Gastrocnemius medialis (tissue), 4 donors: ENCODE measurements at places on chromosomes 7 and 10. TPM values are rescaled to one million over a fixed set of nuclear protein-coding genes. Genes with fewer than 3 reads are reported as not detected.

LBX1 gene
- 13.4 TPM for total RNA-seq

ADCYAP1R1 gene
- 0.11 TPM for total RNA-seq

PON1 gene
- total RNA-seq: 0.31 TPM

MNX1 gene
- total RNA-seq: 0.20 TPM

PRKAR2B gene
- 1.4 TPM for total RNA-seq

METTL27 gene
- 0.36 TPM for total RNA-seq

FOXI2 gene
- total RNA-seq: not detected

PAOX gene
- 7.7 TPM for total RNA-seq

FEZF1 gene
- total RNA-seq: not detected

TMEM273 gene
- total RNA-seq: 11.2 TPM

ITIH2 gene
- total RNA-seq: 1.4 TPM

ASAH2B gene
- 0.98 TPM for total RNA-seq

COBL gene
- 84.5 TPM for total RNA-seq

PTF1A gene
- not detected for total RNA-seq

TAS2R60 gene
- total RNA-seq: not detected

MKI67 gene
- 0.25 TPM for total RNA-seq

- H3K36me3 ChIP-seq: no peaks in the 10 kb centered on the region
- no peak overlapping the region for H3K27ac ChIP-seq
- DNase-seq: no peak
- no peak overlapping the region for H3K4me3 ChIP-seq
- no peaks in the 10 kb centered on the region for H3K27me3 ChIP-seq
- H3K4me1 ChIP-seq: no peaks in the 10 kb centered on the region
Observed at GRCh38 chr7:65444899-65445823, 71.5 kb downstream of the ZNF92 start.

GRCh38 chr7:129170441-129171021 lies 17.9 kb upstream of the SMO start:
- no peak overlapping the region for H3K27ac ChIP-seq
- H3K27me3 ChIP-seq: no peaks in the 10 kb centered on the region
- no peaks in the 10 kb centered on the region for H3K4me1 ChIP-seq
- no peak for DNase-seq

DNA sequence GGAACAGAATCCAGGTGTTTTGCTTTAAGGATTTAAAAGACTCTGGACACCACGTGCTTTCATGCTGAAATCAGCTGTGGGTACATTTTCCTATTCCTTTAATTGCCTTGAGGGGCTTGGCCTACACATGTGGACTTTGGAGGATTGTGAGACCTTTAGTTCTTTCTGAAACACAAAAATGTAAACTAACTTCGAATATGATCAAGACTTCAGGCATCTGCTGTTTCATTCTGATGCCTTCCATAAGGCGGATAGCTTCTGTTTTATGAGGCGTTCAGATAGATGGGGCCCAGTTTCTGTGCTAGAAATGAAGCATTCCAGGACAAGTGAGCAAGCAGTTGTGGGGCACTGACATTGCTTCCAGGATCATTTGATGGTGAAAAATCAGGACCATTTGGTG lies 1.5 kb upstream of the NOBOX start:
- H3K27ac ChIP-seq: no peak overlapping the region
- H3K4me1 ChIP-seq: no peaks in the 10 kb centered on the region
- no peaks in the 10 kb centered on the region for H3K36me3 ChIP-seq
- H3K4me3 ChIP-seq: no peak overlapping the region

GRCh38 chr7:158244873-158245723 lies 342.5 kb downstream of the PTPRN2 start:
- DNase-seq: no peak
- H3K27ac ChIP-seq: no peak overlapping the region
- no peak overlapping the region for H3K4me3 ChIP-seq

GRCh38 chr10:118763202-118763988 lies 8.6 kb upstream of the CACUL1 start:
- DNase-seq: no peak
- no peaks in the 10 kb centered on the region for H3K27me3 ChIP-seq
- H3K4me3 ChIP-seq: no peak overlapping the region
- no peaks in the 10 kb centered on the region for H3K36me3 ChIP-seq

- no peak overlapping the region for H3K4me3 ChIP-seq
- DNase-seq: no peak
- H3K4me1 ChIP-seq: no peaks in the 10 kb centered on the region
- H3K36me3 ChIP-seq: no peaks in the 10 kb centered on the region
- H3K27ac ChIP-seq: no peak overlapping the region
- H3K27me3 ChIP-seq: no peaks in the 10 kb centered on the region
Observed at GRCh38 chr10:116720668-116721546, 21.5 kb downstream of the HSPA12A start.

GRCh38 chr10:47137311-47137851 lies 162.6 kb upstream of the GDF10 start:
- H3K4me3 ChIP-seq: no peak overlapping the region
- no peaks in the 10 kb centered on the region for H3K4me1 ChIP-seq
- H3K27ac ChIP-seq: no peak overlapping the region
- H3K36me3 ChIP-seq: no peaks in the 10 kb centered on the region
- DNase-seq: no peak
- H3K27me3 ChIP-seq: no peaks in the 10 kb centered on the region

DNA sequence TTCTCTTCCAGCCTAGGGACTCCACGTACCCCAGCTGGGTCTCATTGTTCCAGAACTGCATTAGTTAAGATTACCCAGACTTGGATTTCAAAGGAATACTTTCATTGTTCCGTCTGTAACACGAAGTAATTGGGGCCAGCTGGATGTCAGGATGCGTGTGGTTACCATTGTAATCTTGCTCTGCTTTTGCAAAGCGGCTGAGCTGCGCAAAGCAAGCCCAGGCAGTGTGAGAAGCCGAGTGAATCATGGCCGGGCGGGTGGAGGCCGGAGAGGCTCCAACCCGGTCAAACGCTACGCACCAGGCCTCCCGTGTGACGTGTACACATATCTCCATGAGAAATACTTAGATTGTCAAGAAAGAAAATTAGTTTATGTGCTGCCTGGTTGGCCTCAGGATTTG lies 21.0 kb downstream of the LRRC17 start:
- H3K27me3 ChIP-seq: no peaks in the 10 kb centered on the region
- no peak overlapping the region for H3K4me3 ChIP-seq
- H3K4me1 ChIP-seq: peaks cover 7% of the 10 kb centered on the region
- DNase-seq: peak; percentile 17
- no peak overlapping the region for H3K27ac ChIP-seq
- no peaks in the 10 kb centered on the region for H3K36me3 ChIP-seq

GRCh38 chr10:10361301-10361885 lies 656.3 kb upstream of the CELF2 start:
- no peaks in the 10 kb centered on the region for H3K4me1 ChIP-seq
- H3K27ac ChIP-seq: no peak overlapping the region
- no peak overlapping the region for H3K4me3 ChIP-seq
- DNase-seq: no peak
- H3K36me3 ChIP-seq: no peaks in the 10 kb centered on the region

DNA sequence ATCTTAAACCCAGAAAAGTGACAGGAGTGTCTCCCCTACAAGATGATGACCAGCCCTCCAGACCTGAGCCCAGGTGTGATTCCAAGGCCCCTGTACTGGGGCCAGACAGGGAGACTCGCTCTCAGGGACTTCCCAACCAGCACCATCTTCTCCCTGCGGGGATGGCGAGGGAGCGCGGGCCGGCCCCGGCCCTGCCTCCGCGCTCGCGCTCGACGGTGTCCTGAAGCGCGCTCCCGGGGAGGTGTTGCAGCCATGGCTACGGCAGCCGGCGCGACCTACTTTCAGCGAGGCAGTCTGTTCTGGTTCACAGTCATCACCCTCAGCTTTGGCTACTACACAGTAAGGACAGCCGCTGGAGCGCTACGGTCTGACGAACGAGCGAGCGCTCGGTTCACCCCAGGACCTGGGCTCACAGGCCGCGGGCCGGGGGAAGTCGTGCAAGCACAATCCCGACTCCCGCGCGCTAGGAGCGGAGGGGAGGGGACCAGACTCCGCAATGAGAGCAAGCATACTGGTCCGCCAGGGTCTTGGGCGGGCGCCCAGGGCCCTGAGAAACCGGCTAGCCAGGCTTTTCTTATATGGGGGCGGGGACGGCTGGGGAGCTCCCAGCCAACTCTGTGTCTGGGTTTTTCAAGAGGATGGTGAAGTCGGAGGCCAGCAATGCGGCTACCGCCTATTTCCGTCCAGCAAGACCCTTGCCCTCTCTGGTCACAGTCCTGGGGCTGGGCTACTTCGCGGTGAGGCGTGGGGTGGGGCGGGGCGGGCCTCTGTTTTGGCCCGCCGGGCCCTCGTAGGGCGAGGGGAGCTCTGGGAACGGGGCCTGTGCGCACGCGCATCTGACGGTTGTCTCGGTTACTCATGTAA lies at the start of gene TMEM254:
TMEM254 (plus strand) TSS at position 218 of the 864 bp plus-strand sequence; CDS start at position 253, 35 bp downstream.
- H3K27me3 ChIP-seq: no peaks in the 10 kb centered on the region
- H3K36me3 ChIP-seq: no peaks in the 10 kb centered on the region
- H3K27ac ChIP-seq: peak within 1 kb of the TSS; percentile 93
- peak within 1 kb of the TSS; percentile 59 for H3K4me3 ChIP-seq

- peak overlapping the region; percentile 66 for H3K4me3 ChIP-seq
- no peaks in the 10 kb centered on the region for H3K27me3 ChIP-seq
- H3K36me3 ChIP-seq: no peaks in the 10 kb centered on the region
Observed at GRCh38 chr10:89303161-89303560, 1.3 kb downstream of the IFIT2 start.

- H3K36me3 ChIP-seq: peaks cover 54% of the 10 kb centered on the region
- no peaks in the 10 kb centered on the region for H3K27me3 ChIP-seq
Observed at GRCh38 chr7:120955577-120956149, 5.1 kb downstream of the ING3 start.

DNA sequence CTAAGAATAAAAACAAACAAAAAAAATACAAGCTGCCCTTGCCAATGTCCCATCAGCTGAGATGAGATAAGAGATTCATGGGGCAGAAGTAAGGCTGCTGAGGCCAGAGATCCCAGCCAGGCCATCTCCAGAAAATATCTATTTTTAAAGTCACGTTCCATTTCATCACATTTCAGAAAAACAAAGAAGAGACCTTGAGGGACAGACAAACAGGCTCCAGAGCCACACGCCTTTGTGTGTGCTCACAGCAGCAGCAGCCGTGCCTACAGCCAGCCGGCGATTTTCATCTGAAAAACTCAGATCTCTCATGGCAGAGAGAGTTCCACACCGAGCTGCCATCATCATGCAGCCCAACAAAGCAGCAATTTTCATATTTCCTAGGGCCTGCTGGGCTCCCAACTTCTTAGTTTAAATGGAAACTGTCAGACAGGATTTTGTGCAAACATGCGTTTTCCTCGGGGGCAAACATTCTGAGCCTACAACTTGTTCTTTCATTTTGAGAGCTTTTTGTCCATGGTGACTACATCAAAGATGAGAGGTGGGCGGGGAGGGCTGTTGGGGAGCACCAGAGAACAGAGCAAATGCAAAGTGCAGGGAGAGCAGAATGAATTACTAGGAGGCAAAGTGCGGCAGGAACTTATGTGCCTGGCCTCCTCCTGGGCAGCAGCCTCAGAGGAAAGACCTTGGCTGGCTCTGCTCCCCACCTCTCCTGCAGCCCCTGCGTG lies 38.8 kb downstream of the DLG5 start:
- H3K27me3 ChIP-seq: no peaks in the 10 kb centered on the region
- peak overlapping the region; percentile 1 for H3K4me3 ChIP-seq
- H3K36me3 ChIP-seq: no peaks in the 10 kb centered on the region
- peak overlapping the region; percentile 80 for H3K27ac ChIP-seq

DNA sequence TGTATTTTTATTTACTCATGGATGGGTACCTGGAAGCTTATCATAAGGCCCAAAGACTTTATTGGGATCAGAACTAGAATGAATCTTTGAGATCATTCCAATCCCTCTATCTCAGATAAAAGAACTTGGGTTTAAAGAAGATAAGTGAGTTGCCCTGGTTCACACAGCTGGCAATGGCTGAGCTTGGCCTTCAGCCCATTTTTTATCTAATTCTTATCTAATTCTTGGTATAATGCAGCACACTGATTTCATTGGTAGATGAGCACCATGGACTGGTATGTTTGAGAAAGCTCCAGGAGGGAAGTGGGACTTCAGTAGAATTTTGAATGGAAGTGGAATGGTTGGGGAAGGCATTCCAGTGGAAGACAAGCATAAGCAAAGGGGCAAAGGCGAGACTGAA lies 558.9 kb downstream of the REEP3 start:
- H3K4me1 ChIP-seq: no peaks in the 10 kb centered on the region
- H3K4me3 ChIP-seq: no peak overlapping the region
- no peak for DNase-seq
- H3K36me3 ChIP-seq: no peaks in the 10 kb centered on the region
- no peaks in the 10 kb centered on the region for H3K27me3 ChIP-seq

DNA sequence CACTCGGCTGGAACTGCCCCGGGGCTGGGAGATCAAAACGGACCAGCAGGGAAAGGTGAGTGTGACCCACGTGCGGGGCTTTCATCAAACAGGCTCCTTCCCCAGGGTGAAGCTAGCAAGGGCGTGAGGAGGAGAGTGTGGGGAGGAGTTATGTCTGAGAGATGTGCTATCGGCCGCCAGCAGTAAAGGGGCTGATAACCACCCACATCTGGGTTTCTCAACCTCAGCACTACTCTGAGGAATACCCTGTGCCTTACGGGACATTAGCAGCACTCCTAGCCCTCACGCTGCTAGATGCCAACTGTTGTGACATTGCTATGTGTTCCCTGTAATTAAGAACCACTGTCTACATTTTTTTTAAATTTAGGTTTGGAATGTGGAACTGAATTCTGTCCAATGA lies 113.9 kb upstream of the STK17A start:
- no peaks in the 10 kb centered on the region for H3K4me1 ChIP-seq
- H3K27ac ChIP-seq: no peak overlapping the region
- H3K4me3 ChIP-seq: no peak overlapping the region

- no peak for DNase-seq
- H3K27ac ChIP-seq: no peak overlapping the region
- H3K4me1 ChIP-seq: no peaks in the 10 kb centered on the region
- no peak overlapping the region for H3K4me3 ChIP-seq
- no peaks in the 10 kb centered on the region for H3K27me3 ChIP-seq
Observed at GRCh38 chr10:26540601-26541000, 102.5 kb downstream of the APBB1IP start.

DNA sequence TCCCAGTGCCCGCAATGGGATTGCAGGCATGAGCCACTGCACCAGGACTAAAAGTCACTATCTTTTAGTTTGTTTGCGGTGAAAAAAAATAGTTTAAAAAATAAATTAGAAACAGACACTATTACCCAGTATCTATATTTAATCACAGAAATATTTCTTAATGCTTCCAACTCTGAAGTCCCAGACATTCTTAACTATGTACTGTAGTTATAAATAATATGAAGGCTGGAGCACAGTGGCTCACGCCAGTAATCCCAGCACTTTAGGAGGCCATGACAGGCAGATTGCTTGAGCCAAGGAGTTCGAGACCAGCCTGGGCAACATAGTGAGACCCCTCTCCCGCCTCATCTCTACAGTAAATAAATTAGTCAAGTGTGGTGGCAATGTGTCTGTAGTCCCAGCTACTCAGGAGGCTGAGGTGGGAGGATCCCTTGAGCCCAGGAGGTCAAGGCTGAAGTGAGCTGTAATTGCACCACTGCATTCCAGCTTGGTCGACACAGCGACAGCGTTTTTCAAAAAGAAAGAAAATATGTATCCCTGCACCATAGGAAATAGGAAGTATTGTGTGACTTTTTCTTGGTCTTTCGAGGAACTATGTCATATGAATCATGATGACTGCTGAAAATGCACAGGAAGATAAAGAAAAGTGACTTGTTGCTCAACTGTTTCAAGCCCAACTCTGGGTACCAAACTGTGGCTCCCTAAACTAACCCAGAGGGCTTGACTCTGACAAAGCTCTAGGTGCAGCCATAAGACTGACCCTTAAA lies 74.9 kb upstream of the STEAP1B start:
- H3K4me3 ChIP-seq: no peak overlapping the region
- no peak overlapping the region for H3K27ac ChIP-seq
- no peak for DNase-seq

GRCh38 chr7:144826208-144826607 lies 9.6 kb downstream of the TPK1 start:
- H3K27me3 ChIP-seq: no peaks in the 10 kb centered on the region
- H3K4me3 ChIP-seq: no peak overlapping the region
- H3K27ac ChIP-seq: no peak overlapping the region
